Hematopoietic multipotent progenitor cell treated with erythropoietin and hydrocortisone succinate and interleukin-3 and kit ligand, for 15 days (in vitro differentiated cells): ENCODE measurements at places on chromosomes 3 and 15.

- no peak for DNase-seq
Measured at GRCh38 chr3:108554913-108555571, 34.2 kb downstream of the CIP2A start.

- DNase-seq: no peak
Measured at GRCh38 chr3:23704298-23704697, 101.5 kb upstream of the UBE2E1 start.

- DNase-seq: no peak
Measured at GRCh38 chr15:94175420-94175819, 55.9 kb upstream of the MCTP2 start.

DNA sequence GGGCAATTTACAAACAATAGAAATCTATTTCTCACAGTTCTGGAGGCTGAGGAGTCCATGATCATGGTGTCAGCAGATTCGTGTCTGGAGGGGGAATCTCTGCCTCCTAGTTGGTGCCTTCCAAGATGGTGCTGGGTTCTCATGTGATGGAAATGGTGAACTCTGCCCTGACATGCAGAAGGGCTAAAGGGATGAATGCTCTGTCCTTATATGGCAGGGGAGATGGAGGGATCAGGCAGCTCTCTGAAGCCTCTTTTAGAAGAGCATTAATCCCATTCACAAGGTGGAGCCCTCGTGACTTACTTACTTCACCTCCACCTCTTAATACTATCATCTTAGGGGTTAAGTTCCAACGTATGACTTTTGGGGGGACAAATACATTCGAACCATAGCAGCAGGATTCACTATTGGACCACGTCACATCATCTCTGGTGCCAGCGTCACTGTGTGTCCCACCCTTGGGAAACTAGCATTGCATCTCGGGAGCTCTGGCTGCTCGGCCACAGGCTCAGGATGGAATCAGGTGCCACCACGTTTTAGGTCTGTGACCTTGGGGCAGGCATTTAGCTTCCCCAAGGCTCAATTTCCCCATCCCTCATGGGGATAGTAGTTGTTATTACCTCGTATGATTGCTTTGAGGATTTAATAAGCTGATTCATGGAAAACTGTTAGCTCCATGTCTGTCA, 53.0 kb downstream of the SV2B start:
- DNase-seq: no peak

DNA sequence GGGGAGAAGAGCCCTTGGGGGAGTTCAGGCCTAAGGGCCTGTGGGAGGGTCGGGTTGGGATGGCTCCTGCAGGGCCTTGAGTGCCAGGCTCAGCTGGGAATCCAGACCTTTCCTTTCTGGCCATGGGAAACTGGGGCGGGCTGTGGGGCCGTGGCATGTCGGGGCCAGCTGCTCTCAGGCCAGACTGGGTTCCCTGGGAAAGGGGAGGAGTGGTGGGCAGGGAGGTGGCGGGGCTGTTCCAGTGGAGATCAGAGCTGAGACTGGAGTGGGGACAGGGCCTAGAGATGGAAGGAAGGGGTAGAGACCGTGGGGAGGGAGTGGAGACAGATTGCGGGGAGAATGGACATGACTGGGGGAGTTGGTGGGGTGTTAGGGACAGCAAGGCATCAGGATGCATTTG, 20.3 kb downstream of the FBLN2 start:
- no peak for DNase-seq

GRCh38 chr3:176247191-176247590, 950.1 kb downstream of the TBL1XR1 start:
- no peak for DNase-seq

DNA sequence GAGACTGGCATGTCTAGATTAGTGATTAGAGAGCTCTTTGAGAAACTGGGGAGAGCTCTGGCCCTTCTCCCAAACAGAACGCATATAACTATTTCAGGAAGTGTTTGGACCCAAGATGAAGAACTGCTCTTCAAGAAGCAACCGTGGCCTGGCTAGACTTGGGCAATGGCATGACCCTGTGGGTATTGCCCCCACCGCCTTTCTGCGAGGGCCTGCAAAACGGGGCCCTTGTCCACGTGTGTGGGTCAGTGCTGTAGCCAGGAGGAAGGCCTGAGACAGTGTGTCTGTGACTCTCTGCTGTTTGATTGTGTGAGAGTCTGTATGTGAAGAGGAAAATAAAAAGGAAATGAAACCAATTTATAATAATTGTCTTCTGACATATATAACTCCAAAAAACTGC, 42.5 kb downstream of the EEFSEC start:
- DNase-seq: no peak

- no peak for DNase-seq
Measured at GRCh38 chr15:51766341-51766740, 14.9 kb downstream of the TMOD2 start.

GRCh38 chr3:12395349-12396012, 88.8 kb upstream of the TSEN2 start:
- no peak for DNase-seq

- no peak for DNase-seq
Measured at GRCh38 chr3:25674670-25675069, 10.0 kb upstream of the TOP2B start.

DNA sequence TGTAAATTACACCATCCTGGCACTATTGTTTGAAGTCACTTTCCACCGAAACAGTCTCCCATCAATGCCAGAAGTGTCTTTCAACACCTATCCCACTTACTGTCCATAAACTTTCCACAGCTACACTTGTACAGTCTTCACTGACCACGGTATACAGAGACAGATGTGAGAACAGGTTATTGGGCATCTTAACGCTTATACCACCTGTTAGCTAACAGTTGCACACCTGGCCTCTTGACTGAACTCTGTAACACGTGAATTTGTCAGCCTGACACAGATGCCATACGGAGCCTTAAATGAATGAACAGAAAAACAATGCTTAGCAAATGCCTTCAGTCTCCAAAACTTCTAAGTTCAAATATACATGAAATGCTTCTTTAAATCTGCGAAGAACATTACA, 440.5 kb downstream of the SHQ1 start:
- no peak for DNase-seq

DNA sequence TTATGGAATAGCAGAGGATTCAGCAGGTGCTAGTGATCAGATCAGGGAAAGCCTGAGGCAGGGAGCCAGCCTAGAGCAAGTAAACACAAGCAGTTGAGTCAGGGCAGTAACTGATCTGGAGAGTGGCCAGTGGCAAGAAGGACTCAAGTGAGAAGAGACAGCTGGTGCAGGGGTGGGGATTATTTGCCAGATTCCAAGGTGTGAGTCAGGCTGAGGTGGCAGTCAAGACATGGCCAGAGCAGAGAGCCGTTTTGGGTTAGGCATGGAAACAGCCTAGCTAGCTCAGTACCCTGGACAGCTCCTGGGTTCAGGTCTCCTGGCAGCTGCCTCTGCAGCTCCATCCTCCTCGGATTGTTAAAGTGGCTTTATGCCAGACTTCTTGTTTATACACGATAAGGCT, 281.9 kb upstream of the ONECUT1 start:
- DNase-seq: no peak

DNA sequence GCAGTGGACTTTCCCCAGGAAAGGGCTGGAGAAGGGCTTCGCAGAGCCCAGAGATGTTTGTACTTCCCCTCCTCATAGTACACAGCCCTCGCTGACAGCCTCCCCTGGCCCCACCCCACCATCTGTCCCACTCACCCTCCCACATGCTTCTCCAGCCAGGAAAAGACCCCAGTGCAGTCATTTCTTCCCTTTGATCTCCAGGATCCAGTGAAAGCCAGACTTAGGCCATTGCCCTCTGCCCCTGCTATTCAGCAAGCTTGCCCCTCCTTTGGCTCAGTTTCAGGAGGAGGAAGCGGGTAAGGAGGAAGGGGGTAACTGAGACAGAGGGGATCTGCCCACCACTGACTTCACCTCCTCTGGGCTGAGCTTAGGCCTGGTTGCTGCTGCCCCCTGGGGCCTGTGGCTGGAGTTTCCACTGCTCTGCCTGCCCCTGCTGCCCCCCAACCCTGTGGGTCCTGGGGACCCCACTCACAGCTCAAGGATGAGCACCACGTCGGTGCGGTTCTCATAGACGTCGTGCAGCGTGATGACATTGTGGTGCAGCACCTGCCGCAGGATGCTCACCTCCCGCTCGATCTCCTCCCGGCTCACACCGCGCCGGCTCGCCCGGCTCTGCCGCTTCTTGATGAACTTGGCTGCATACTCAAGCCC, 63.1 kb downstream of the DAPK2 start:
- no peak for DNase-seq

GRCh38 chr3:72189339-72189738, 404.4 kb upstream of the PROK2 start:
- DNase-seq: no peak

DNA sequence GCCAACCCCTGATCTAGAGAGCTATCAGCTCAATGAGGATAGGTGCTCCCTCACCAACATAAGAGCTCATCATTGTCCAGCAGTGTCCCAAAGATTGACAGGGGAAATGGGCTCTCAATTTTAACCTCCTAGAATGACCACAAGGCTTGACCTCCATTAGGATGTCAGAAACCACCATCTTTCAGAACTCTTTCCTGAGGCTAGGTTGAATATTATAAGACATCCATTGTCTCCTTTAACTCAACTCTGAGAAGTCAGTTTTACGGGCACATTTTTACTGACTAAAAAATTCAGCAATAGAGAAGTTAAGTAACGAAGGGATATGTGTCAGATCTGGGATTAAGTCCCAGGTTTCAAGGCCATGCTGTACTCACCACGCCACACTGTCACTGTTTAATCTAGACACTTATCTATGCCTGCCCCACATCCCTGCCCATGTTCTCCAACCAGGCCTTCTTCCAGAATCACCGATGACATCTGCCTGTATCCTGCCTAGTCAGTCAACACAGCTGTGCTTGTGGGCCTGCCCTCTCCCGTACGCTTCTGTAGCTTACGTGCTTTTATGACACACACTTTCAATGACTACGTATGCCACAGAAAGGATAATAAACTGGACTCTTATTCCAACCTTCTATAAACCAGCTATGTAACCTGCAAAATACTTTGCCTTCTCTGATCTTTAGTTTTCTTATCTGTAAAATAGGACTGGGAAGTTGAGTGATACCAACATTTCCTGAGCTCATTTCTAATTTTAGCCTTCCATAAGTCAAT, 17.1 kb upstream of the MUC13 start:
- DNase-seq: no peak

DNA sequence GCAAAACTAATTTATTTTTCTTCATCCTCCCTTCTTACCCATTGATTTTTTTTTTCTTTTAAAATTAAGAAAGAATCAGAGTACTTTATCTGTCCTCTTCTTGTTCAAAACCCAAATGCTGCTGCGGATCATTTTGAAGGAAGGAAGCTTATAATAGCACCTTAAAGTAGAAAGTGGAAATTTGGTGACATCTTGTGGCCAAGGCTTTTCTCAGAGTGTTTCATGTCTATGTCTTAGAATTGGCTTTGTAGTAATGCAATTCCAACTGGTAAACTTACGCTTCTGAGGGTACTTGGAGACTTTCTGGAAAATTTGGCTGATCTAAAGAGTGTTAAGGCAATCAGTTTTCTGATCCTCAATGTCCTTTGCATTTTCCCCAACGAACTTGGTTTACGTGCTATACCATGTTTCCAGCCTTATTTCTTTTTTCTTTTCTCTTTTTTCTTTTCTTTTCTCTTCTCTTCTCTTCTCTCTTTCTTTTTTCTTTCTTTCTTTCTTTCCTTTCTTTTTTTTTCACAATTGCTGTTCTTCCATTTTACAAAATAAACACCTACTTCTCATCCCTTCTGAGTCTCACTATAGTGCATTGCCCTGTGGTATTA, 30.7 kb downstream of the C3orf38 start:
- peak; percentile 48 for DNase-seq

GRCh38 chr3:76324101-76324500, 538.8 kb upstream of the ZNF717 start:
- no peak for DNase-seq

DNA sequence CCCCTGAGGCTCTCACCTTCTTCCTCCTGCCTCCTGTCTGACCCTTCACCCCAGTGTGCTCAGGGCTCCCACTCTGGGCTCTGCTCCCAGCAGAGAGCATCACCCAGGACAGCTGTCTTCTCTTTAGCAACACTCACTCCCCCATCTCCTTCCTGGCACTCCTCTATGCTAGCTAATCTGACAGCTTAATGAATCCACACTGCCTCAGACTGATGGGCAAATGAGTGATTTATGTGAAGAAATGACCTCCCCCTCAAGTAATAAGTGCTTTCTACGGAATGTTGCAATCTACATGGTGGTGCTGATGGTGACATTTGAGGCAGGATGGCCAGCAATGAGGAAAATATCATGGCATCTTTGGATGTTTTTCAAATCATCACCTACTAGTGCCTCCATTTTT, 83.6 kb downstream of the LSM3 start:
- DNase-seq: no peak

DNA sequence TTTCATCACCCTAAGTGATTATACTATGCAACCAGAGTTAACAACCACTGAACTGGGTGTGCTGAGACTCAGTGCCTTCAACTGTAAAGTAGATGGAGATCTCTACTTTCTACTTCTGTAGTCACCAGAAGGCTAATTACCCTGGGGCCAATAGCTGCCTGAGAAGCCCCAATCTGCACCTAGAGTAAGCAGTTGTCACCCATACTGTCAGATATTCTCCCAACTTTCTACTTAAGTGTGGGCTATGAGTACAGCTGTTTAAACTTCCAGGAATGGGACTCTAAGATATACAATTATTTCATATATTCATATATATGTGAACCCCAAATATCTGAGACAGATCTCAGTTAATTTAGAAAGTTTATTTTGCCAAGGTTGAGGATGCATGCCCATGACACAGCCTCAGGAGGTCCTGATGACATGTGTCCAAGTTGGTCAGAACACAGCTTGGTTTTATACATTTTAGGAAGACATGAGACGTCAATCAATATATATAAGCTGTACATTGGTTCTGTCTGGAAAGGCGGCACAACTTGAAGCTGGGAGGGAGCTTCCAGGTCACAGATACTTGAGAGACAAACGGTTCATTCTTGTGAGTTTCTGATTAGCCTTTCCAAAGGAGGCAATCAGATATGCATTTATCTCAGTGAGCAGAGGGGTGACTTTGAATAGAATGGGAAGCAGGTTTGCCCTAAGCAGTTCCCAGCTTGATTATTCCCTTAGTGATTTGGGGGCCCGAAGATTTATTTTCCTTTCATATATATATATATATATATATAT, 41.9 kb downstream of the CCNL1 start:
- DNase-seq: no peak

DNA sequence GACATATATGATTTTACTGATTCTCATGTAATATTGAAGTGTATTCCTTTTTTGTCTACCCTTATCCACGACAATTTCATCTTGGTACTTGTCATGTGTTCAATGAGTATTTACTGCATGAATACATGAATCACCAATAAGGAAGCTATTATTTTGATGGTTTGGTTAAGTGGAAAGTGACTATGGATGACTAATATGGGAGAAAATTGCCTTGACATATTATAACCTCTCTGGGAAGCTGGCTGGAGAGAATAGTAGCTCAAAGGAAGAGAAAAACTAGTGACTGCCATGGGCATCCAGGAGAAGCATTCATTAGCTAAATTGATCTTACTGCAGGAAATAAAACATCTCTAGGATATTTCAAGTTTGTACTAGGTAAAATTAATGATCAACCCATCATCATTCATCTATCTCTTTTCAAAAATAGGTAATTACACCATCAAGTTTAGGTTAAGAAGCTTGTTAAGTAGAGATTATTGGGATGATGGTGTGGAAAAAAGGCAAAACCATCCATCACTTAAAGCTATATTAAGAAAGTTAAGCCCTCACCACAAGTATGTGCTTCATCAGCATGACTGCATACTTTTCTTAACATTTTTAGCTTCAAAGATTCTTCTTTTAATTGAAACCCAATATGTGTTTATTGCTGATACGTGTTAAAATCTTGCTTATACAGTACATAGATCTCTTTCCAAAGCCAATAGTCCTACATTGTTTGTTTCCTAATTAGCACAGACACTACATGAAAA, 455.2 kb upstream of the ARPP21 start:
- DNase-seq: no peak
